A549 treated with Hydrocortisone at 1 μM for 4 hours (cell line): ENCODE measurements at places on chromosomes 4 and X. TPM values are rescaled to one million over a fixed set of nuclear protein-coding genes. Genes with fewer than 3 reads are reported as not detected.

GYG2 gene
- 3.4 to 5.1 TPM (median 4.5 TPM) in 5 replicates for total RNA-seq

RRH gene
- 0.10 to 0.16 TPM (median 0.14 TPM) in 3 of 5 replicates, not detected in the others for total RNA-seq

MYOZ2 gene
- total RNA-seq: not detected in 5 replicates

CLDN2 gene
- total RNA-seq: 5.8 to 7.4 TPM (median 7.3 TPM) in 5 replicates

SLITRK4 gene
- total RNA-seq: 0.01 TPM in 1 of 5 replicates, not detected in the others

PJA1 gene
- 11.3 to 18.0 TPM (median 13.7 TPM) in 5 replicates for total RNA-seq

XKRX gene
- 0.55 to 1.1 TPM (median 0.82 TPM) in 5 replicates for total RNA-seq

SLBP gene
- 67.8 to 86.1 TPM (median 69.3 TPM) in 5 replicates for total RNA-seq

BMPR1B gene
- 4.7 to 8.3 TPM (median 6.3 TPM) in 5 replicates for total RNA-seq

FAM9B gene
- total RNA-seq: 0.18 TPM in 1 of 5 replicates, not detected in the others

IGSF1 gene
- total RNA-seq: 0.28 to 0.37 TPM (median 0.30 TPM) in 5 replicates

CT45A1 gene
- total RNA-seq: not detected in 5 replicates

ACTRT1 gene
- total RNA-seq: not detected in 5 replicates
